ENCODE measurements at places on chromosomes 4 and X.

GRCh38 chr4:90444904-90445303 lies 317.7 kb downstream of the CCSER1 start:
- no peak for DNase-seq

- no peak for DNase-seq
These were observed 720 bp upstream of the STK26 start for GRCh38 chrX:132022198-132022966.

DNA sequence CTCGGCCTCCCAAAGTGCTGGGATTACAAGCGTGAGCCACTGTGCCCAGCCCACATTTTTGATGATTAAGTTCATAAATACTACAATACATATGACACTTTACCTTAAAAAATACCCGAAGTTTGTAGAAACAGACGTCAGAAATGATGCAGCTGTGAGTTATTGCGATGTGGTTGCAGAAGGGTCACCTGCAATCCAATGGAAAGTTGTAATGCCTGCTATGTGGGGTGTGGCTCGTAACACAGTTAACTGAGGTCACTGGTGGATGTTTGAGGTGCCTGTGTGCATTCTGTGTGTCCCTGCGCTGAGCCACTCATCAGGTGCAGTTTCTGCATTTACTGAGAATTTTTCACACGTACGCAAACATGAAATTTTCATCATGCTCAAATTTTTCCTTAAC lies 64.1 kb downstream of the ANXA5 start:
- no peak for DNase-seq

- no peak for DNase-seq
These were observed 568 bp downstream of the NIPAL1 start for GRCh38 chr4:48017108-48017571.

- DNase-seq = no peak
These were observed 137.8 kb downstream of the GUCY2F start for GRCh38 chrX:109344101-109344500.

DNA sequence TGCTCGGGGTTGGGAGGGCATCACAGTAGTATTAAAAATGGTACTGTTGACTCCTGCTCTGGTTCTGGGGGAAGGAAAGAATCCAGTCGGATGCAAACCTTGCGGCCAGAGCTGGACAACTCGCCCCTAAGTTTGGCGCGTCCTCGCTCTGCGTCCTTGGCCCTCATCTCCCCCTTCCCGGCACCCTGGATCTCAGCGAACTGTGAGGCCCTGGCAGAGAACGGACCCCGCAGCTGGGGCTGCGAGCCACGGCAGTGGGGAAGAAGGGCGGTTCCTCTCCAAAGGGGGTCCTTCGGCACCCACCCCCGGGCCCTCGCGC lies 14.0 kb downstream of the ARHGEF6 start:
- no peak for DNase-seq

- no peak for DNase-seq
These were observed 47.2 kb upstream of the CD99 start for GRCh38 chrX:2643880-2644279.

DNA sequence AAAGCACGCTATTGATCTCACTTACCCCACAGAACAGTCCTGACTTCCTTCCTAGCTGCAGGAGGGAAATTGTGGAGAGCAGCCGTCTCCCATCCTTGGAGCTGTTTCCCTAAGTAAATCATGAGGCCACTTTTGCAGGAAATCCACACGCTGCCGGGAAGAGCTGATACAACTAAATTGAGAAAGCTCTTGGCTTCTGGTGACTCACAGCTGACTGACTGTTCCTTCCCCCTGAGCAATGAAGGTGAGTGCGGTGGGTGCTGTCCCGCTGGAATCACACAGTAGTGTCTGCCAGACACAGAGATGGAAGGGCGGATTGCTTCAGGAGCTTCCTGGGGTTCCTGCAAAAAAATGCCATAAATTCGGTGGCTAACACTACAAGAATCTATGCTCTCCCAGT lies 268.9 kb downstream of the ASMT start:
- DNase-seq = no peak

GRCh38 chr4:124486423-124486822 lies 226.1 kb downstream of the ANKRD50 start:
- no peak for DNase-seq

DNA sequence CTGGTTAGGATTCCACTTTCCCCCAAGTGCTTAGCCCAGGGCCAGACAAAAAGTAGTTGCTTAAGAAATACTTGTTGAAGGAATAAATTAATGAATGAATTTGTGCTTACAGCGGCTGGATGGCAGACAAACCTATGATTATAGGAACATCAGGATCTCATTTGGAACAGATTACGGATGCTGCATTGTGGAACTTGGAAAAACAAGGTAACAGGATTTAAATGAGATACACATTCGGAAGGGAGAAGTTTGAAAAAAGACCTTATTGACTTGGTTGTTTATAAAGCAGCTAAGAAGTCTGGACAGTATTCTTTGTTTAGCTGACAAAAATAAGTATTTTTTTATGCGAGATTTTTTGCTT lies 572 bp downstream of the EXOSC9 start:
- no peak for DNase-seq

DNA sequence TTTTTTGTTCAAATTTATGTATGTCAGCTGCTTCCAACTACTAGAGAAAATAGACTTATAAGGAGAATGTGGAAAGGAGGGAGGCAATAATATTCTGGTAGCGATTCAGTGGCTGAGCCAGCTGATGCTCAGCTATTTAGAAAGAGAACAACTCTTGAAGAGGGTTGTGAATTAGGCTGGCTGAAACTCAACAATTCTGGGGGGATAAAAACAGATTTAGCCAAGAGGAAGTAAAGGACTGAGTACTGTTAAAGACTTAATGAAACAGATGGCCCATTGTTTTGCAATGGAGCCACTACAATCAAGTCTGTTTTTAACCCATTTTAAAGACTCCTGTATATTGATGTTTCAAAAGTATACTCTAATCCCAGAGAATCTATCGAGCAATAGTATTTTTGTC lies 1058.9 kb downstream of the C4orf33 start:
- no peak for DNase-seq

- DNase-seq = no peak
These were observed 18.6 kb downstream of the GRK4 start for GRCh38 chr4:2982012-2982411.

- DNase-seq = no peak
These were observed 228.6 kb upstream of the BCOR start for GRCh38 chrX:40326186-40326965.

GRCh38 chrX:110167952-110168451 lies 149.9 kb downstream of the AMMECR1 start:
- DNase-seq = no peak

GRCh38 chrX:77786365-77786680 lies 307 bp upstream of the ATRX start:
- no peak for DNase-seq

DNA sequence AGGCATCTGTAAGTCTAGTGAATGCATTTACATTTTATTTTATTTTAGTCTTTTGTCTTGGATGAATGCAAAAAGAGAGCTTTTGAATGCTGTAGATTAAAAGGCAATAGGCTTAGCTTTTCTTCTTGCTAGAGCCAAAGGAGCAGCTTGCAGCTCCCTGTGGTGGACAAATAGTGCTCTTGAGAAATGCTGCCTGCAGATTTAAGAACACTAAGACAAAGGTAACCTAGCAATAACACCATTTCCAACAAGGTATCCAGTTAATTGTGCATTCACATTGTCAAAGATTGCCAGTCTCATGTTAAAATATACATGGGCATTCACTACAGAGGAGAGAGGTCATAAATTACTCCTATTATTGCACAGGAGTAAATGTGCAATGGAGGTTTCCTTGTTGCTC lies 859.2 kb upstream of the PRKX start:
- DNase-seq = no peak

Data from caudate nucleus (tissue), 63 donors.